ENCODE measurements at places on chromosomes 16 and 17. TPM values are rescaled to one million over a fixed set of nuclear protein-coding genes. Genes with fewer than 3 reads are reported as not detected.

Gene SHISA6
- total RNA-seq = 0.09 TPM

- no peaks in the 10 kb centered on the region for H3K4me1 ChIP-seq
- no peak overlapping the region for H3K4me3 ChIP-seq
- DNase-seq = no peak
- no peak overlapping the region for H3K27ac ChIP-seq
- H3K27me3 ChIP-seq = peaks cover 13% of the 10 kb centered on the region
Observed at GRCh38 chr16:2190659-2191445, 5.6 kb downstream of the CASKIN1 start.

GRCh38 chr17:29747660-29748059 lies 124.9 kb upstream of the CORO6 start:
- H3K36me3 ChIP-seq = no peaks in the 10 kb centered on the region
- no peak overlapping the region for H3K4me3 ChIP-seq
- DNase-seq = no peak
- no peaks in the 10 kb centered on the region for H3K27me3 ChIP-seq
- H3K27ac ChIP-seq = no peak overlapping the region
- H3K4me1 ChIP-seq = no peaks in the 10 kb centered on the region

DNA sequence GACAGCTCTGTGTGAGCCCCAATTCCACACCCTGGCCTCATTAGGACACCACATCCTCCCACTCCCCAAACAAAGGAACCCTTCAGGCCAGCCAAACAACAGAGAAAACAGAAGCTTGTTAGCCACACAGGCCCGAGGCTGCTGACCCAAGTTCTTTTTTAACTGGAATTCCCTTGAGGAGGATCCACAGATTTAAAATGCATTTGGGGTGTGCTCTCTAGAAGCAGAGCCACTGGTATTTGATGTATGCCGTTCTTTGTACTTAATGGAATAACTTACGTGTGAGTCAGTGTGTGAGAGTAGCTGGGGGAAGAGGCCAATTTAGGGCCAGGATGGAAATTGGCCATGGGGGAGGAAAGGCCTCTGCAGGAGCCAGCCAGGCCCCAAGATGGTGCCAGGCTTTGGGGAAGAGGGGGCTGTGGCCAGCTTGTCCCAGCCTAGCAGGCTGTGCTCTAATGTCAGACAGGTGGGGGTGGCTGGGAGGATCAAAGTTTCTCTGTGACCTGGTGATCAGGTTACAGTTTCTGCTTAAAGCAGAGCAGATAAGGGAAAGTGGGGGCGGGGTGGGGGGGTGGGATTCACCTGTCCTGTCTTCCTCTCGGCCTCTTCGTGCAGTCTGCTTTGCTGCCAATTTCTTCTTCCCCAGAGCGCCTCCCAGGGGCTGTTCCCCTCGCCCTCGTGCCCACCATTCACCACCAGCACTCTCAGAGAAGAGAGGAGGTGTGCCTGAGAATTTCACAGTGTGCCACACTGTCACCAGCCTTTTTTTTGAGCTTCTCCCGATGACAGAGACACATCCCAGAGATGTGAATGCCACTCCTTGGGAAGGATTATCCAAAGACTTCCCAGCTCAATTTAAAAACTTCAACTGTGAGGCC lies 50.8 kb downstream of the TOM1L2 start:
- DNase-seq = peak; percentile 66
- no peaks in the 10 kb centered on the region for H3K36me3 ChIP-seq

Measured in adrenal gland (tissue), 19 donors.